Epithelial cell of proximal tubule (primary cell): ENCODE measurements at places on chromosomes 5 and 9. TPM values are rescaled to one million over a fixed set of nuclear protein-coding genes. Genes with fewer than 3 reads are reported as not detected.

DNA sequence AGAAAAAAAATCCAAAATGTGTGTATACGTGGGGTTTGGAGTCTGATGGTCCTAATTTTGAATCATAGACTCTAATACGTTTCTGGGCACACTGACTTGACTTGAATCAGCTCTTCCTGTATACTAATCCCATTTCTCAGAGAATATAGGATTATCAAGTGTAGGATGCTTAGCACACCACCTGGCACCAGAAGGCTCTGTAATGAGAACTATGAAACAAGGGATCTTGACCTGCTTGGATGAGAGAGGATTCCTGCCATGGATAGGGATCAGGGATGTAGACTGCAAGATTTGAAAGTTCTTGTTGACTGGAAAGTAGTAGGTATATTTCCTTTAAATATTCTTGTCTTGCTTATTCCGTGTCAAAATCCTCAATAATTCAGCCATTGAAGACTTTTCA, 7.8 kb downstream of the HSPA4 start:
- DNase-seq: no peak

AFAP1L1 gene
- total RNA-seq: 17.2 and 27.2 TPM in 2 replicates

OCLN gene
- total RNA-seq: 21.6 and 29.8 TPM in 2 replicates

TMEM215 gene
- total RNA-seq: not detected in 2 replicates

- no peak for DNase-seq
Observed at GRCh38 chr9:38333047-38333446, 59.5 kb upstream of the ALDH1B1 start.

- no peak for DNase-seq
Observed at GRCh38 chr5:107700481-107700880, 29.7 kb upstream of the EFNA5 start.

DNA sequence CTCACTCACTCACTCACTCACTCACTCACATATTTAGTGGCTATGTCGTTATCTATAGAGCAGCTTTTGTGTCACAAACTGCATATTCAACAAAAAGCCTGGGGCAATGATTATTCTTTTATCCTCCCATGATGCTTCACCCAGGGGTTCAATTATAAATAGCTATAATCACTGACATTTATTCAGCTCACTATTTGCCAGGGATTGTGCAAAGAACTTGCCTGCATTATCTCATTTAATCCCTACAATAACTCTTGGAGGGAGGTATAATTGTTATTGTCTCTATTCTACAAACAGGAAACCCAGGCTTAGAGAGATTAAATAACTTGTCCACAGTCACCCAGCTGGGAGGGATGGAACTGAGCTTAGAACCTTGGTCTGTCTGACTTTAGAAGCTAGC, 298.0 kb upstream of the MSX2 start:
- DNase-seq: no peak

OR1Q1 gene
- total RNA-seq: not detected in 2 replicates

DNA sequence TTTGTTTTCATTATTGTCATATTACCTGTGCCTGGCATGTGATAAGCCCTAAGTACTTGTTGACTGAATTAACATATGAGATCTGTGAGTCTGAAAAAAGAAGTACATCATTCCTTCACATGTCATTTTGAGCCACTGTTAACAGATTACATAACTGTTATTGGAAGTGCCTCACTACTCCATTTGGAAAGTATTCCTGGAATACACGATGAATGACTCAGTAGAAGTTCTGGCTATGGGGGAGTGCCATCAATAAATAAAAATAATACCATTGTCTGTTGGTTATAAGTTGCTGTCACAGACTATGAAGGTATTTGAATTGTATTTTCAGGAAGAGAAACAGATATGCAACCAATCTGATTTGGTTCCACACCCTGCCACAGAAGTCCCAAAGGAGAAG, 12.9 kb downstream of the NIPSNAP3B start:
- no peak for DNase-seq

SLC34A1 gene
- total RNA-seq: not detected in 2 replicates

PARP8 gene
- 5.2 and 8.8 TPM in 2 replicates for total RNA-seq

DNA sequence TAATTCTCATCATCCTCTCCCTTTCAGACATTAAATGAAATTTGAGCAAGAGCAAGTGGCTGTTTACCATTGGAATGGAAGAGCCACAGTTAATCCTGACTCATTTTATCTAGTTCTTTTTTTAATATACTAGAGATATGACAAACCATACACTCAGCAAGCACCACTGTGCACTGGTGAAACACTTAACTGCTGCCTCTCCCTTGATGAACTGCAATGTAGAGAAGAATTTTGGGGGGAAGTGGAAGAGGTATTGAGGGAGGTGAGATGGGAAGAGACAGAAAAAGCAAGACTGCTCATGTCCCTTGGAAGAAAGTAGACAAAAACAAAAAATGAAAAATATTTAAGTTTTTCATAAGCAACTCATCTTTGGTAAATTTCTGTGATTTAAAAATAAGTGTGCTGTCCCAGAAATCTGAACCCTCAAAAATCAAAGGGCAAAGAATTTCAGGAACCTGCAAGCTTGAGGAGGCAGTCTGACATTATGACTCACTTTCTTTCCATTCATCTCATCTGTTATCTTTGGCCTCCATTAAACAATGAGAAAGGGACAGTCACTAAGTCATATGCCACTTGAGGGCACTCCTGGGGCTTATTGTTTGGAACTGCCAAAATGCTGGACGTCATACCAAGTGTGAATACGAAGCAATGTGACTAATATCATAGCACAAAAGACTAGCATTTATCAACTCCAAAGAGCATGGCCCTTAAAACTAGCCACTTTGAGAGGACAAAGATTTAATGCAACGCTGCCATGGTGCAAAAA, 566.8 kb upstream of the DMAC1 start:
- no peak for DNase-seq

DNA sequence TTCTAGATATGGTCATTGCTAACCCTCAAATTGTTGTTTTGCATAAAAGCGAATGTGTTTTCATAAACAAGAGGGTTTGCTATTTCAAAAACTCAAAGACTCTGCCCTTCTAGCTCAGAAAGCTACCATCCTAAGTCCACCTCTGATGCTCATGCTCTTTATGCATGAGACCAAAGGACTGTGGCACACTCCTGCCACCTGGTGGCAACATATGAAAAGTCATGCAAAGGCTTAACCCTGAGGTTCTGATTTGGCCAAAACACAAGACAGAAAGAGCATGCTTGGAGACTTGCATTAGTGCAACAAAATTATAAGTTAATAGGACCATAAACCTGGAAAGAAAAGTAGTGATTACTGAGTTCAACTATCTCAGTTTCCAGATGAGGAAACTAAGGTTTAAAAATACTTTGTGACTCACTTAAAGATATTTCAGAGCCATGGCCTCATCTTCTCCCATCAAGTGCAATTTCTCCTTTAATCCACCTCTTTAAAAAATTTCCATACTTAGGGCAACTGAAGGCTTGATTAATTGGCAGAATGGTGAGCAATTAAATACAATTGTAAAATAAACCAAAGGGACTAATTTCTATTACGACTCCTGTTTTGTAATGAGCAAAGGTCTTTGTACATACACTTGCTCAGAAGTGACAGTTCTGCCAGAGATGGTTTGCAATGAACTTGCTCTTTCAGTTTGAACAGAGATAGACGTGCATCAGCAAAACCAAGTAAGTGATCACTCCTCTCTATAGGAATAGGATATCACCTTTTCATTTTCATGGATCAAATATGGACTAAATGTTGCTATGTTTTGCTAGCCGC, 110.7 kb upstream of the RAD23B start:
- DNase-seq: no peak

SPINK6 gene
- not detected in 2 replicates for total RNA-seq

CDKN2B gene
- 12.3 and 25.9 TPM in 2 replicates for total RNA-seq

- no peak for DNase-seq
Observed at GRCh38 chr9:20240498-20240897, 381.8 kb downstream of the MLLT3 start.

GRCh38 chr5:122295138-122295537, 16.9 kb upstream of the SNCAIP start:
- DNase-seq: no peak

MLANA gene
- not detected in 2 replicates for total RNA-seq

- DNase-seq: no peak
Observed at GRCh38 chr5:139251281-139251687, 42.3 kb upstream of the MATR3 start.

OMD gene
- total RNA-seq: not detected in 2 replicates

TRAF1 gene
- 4.5 and 5.9 TPM in 2 replicates for total RNA-seq

DNA sequence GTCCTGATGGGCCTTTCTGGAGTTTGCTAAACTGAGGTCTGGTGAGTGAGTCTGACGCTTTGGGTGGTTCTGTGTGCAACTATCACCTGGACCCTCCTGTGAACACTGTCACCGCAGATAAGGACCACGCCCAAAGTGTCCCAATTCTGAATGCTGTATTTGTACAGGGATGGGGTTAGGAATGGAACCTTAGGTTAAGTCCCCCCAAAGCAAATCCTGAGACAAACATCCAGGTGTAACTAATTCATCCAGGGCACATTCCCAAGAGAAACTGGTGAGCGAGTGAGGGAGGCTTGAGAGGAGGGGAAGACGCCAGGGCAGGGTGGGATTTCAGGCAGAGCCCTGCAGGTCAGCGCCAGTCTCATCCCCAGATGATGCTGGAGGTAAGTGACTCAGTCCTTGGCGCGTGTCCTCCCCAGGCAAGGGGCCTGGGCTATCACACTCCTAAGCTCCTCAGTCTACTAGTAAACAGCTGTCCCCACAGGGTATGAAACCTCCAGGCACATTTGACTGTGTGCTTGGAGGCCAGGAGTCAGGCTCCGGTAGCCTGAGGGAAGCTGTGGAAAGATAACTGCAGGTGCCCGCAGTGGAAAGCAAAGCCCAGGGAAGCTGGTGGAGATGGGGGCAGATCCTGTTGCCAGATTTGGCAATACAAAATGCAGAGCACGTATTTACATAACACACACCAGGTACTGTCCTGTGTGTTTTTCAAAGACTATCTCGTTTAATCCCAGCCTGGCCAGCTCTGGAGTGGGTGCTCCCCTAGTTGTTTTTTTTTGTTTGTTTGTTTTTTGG, 66.7 kb downstream of the IL6ST start:
- no peak for DNase-seq

MUSK gene
- not detected in 2 replicates for total RNA-seq

DNA sequence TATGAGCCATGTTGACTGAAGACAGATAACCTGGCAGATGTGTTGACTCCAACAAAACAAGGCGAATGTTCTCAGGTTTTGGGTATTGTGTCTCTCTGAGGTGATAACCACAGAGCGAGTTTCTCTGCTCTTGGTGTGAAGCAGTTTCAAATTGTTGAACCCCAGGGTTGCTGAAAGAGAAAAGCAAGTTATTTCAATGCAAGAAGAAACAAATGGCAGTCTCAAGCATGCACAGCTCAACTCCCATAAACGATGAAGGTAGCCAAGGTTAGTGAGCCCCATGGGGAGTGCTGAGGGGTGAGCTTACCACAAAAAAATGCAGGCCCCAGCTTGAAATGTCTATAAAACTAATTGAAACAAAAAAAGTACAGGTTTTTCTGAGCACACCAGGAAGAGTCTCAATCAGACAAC, 220.8 kb upstream of the DAPK1 start:
- DNase-seq: no peak
